Fibroblast of skin of right biceps (primary cell): ENCODE measurements at places on chromosomes 4 and X.
A peak's percentile ranks its signal among the peaks of the same experiment; 100 is the strongest.

DNA sequence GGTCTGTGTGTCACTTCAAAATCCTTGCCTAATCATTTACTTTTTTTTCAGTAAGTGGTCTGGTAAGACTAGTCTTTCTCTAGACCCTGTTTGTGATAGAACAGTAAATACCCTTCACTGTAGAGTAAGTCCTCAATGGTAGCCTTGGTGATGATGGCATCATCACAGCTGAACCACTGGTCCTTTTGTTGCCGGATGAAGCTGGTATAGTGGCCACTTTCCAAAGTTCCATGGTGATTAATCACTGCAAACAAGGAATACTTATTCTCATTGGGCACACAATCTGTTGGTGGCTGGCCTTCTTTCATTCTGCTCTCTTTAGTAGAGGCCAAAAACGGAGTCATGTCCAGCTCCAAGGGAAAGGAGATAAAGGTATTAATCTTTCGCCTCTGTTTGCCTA is 2.9 kb downstream of the USP51 start:
- DNase-seq = peak; percentile 5

GRCh38 chrX:129908636-129909035 is 2.7 kb downstream of the UTP14A start:
- DNase-seq = no peak

DNA sequence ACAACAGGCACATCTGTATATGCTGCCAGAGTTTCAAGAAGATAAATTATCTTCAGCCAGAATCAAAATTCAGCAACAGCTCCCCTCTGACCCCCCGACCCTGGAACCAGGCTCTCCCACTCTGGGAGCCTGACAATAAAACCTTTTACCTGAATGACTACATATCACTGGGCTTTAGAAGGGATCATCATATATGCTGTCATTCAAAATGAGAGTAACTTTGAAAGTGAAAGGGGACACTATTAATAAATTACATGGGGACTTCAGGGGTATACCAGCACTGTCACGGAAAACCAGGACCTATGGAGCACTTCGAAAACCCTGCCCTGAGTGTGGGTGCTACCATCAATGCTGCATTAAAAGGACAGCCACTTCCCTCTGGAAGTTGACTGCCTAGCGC is 26.2 kb downstream of the TSPAN5 start:
- DNase-seq = no peak

GRCh38 chr4:7044137-7044930 is 1.2 kb downstream of the TADA2B start:
- no peak for DNase-seq
